ENCODE measurements at places on chromosomes 11 and 22.

- no peak for DNase-seq
These were observed 912.1 kb upstream of the FAT3 start for GRCh38 chr11:91312541-91312940.

DNA sequence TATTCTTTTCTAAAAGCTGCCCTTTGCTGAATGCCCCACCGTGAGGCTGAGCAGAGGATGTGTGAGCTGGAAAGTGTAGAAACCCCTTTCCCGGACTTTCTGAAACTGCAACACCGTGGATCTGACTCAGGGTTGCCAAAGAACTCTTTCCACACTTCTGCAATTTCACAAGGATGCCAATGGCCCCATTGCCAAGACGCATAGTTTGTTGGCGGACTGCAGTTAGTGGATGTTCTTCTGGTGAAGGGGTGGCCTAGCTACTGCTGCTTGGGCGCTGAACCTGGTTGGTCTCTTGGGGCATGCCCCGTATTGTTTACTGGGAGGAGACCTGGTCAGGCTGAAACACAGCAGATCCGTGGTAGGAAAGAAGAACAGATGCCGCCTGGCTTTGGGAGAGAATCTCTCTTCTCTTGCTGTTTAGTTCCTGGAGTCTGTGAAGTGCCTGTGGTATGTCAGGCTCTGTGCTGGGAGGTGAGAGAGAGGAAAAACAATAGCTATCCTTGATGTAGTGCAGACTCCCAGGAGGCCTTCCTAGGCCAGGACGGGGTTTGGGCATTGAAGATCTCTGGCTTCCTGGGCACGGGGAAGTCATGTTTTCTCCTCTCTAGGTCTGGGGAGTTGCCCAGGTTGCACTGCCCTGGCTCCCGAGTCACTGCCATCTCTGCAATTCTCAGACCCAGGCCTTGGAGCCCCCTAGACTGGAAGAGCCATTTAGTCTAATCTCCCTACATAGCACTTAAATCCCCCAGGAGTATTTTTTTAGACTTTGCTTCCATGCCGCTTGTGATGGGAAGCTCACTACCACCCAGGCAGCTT is 26.9 kb downstream of the CD82 start:
- no peak for DNase-seq

GRCh38 chr11:82842019-82842418 is 58.2 kb downstream of the PRCP start:
- no peak for DNase-seq

DNA sequence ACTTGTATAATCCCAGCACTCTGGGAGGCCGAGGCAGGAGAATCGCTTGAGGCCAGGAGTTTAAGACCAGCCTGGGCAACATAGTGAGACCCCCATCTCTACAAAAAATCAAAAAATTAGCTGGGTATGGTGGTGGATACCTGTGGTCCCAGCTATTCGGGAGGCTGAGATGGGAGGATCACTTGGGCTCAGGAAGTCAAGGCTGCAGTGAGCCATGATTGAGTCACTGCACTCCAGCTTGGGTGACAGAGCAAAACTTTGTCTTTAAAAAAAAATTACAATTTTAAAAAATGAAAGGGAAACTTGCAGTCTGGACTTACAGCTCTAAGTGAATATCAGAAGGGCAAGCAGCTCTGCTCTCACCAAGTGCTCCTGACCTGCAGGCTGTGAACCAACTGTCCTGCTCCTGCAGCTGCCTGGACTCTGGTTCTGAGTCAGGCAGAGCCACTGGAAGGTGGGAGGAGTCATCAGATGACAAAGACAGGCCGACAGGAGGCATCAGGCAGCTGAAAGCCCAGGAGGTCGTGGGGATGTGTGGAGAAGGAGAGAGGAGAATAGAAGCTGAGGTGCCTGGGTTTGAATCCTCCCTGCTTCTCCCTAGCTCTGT is 9.6 kb downstream of the SMTNL1 start:
- no peak for DNase-seq

DNA sequence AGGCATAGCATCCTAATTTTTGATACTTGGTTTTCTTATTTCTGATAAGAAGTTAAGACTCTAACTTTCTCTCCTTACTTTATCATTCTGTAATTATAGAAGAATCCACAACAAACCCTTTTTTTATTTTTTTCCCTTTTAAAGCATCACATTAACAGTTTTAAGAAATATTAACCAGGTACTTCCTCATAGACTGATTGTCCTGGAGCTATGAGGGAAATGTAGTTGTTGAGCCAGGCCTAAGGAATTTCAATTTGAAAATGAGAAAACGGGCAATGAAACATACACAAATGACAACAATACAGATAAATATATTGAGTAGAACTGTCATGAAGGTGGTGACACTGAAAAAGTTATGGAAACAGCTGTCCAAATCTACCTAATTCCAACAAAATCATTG is 569.0 kb downstream of the KCNA4 start:
- no peak for DNase-seq

DNA sequence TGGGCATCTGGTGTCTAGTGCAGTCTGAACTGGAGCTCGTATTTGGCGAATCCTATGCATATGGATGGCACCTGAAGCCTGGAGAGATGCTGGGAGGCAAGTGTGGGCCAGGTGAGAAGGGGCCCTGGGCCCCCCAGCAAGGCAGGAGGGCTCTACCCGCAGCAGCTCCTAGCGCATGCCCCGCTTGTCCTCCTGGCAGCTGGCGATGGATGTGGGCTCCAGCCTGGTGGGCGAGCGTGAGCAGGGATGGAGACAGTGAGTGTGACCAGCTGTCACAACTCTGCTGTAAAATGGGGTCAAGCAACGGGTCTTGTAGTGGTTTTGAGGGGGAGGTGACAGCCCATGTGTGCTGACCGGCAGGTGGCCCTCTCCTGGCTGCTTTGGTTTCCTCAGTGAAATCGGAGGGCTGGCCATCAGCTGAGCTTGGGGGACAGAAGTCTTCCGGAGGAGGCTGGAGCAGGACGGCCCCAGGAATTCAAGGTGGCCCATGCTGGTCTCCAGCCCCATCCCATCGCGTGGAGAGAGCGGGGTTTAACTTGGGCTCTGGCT is 12.0 kb downstream of the FRMD8 start:
- no peak for DNase-seq

DNA sequence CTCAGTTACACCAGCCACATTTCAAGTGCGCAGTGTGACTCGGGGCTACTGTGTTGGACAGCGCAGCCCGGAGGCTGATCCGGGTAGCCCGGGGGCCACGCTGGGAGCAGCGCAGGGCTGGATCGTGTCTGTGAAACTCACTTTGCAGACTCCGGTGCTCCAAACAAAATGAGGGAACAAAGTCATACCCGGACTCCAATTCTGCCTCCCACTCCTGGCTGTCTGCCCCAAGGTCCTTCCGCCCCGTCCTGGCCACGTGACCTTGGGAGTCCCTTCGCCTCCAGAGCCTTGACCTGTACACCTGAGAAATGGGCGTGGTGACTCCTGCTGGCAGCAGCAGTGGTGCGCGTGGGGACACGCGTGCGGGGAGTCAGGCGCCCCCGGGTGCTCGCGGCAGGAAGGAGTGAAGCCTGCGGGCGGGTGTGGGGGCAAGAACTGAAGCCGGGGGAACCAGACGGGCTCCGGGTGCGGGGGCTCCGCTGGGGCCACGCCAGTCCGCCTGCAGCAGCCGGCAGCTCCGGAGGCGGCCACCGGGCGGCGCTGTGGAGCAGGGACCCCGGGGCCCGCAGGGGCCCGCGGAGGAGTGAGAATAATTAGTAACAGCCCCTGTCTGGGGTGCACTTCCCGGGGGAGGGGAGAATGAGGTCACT is 42.4 kb downstream of the KCNJ4 start:
- no peak for DNase-seq

- DNase-seq: no peak
These were observed 271.8 kb upstream of the MTNR1B start for GRCh38 chr11:92697461-92698312.

GRCh38 chr11:134342572-134343340 is 11.0 kb downstream of the GLB1L2 start:
- DNase-seq: no peak

GRCh38 chr11:4626207-4627099 is 10.8 kb upstream of the OR51D1 start:
- peak; percentile 48 for DNase-seq

- DNase-seq: no peak
These were observed 15.7 kb upstream of the C11orf58 start for GRCh38 chr11:16722581-16723344.

DNA sequence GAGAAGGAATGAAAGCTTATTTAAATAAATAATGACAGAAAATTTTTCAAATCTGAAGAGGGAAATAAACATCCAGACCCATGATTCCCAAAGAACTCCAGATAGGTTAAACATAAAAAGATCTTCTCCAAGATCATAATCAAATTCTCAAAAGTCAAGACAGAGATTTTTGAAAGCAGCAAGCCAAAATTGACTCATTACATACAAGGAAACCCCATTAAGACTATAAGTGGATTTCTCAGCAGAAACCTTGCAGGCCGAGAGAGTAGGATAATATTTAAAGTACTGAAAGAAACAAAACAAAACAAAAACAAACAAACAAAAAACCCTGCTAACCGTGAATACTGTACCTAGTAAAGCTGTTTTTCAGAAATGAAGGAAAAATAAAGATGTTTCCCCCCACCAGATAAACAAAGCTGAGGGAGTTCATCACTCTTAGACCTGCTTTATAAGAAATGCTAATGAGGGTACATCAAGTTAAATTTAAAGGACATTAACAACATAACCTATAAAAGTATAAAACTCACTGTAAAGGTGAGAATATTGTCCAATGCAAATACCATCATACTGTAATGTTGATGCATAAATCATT is 412.2 kb downstream of the INSC start:
- DNase-seq: no peak

- no peak for DNase-seq
These were observed 7.1 kb downstream of the SNU13 start for GRCh38 chr22:41681616-41682015.

GRCh38 chr22:46328797-46329196 is 6.7 kb upstream of the TRMU start:
- no peak for DNase-seq

GRCh38 chr22:27089264-27089663 is 431.9 kb downstream of the MIAT start:
- no peak for DNase-seq

- DNase-seq: no peak
These were observed 14.3 kb downstream of the OR2AG2 start for GRCh38 chr11:6757373-6757967.

- DNase-seq: no peak
These were observed 103.4 kb downstream of the NAV2 start for GRCh38 chr11:19816040-19816439.

GRCh38 chr11:134350381-134350780 is 18.6 kb downstream of the GLB1L2 start:
- no peak for DNase-seq

DNA sequence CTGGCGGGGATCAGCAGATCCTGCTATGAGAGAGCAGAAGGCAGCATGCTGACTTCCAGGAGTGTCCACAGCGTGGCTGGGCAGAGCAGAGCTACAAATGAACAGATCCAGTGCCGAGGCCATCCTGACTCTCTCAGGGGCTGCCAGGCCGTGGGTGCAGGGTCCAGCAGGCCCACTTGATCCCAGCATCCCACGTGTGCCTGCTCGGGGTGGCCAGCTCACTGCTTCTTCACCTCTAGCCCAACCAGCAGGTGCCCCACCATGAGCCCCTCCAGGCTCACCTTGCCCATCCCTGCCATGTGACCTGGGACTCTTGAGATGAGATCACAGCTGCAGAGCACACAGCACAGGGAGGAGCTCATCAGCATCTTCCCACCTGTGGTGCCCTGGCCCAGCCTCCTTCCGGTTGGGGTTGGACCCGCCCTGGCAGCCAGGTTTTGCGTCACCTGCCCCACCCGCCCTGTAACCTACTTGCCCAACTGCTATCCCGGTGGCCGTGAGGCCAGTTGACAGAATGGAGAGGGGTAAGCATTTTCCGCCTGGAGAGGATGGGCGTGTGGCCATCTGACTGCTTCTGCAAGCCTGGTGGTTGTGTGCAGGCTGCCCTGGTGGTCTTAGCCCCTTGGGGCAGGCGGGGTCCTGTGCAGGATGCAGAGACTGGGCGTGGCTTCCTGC is 11.0 kb downstream of the TANGO2 start:
- DNase-seq: no peak

DNA sequence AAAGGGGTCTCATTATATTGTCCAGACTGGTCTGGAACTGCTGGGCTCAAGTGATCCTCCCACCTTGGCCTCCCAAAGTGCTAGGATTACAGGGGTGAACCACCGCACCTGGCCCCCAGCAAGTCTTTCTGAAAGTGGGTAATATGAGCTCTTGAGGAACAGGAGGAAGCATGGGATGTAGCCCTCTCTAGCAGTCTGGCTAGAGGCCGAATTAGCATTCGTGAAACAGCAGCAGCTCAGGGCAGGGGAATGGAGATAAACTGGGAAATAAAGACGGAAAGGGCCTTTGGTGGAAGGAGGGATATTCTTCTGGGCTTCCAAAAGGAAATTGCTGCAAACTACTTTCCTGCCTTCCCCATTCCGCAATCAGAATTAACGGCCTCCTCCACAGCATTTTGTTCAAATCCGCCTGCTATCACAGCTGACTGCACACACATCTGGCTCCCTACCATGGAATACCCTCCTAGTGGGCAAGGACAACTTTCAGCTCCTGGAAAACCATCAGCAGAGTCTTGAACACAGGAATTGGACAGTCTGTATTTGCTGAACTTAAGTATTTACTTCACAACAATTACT is 44.3 kb downstream of the MICAL3 start:
- DNase-seq: no peak

GRCh38 chr11:106988151-106989077 is 29.9 kb downstream of the GUCY1A2 start:
- DNase-seq: no peak

DNA sequence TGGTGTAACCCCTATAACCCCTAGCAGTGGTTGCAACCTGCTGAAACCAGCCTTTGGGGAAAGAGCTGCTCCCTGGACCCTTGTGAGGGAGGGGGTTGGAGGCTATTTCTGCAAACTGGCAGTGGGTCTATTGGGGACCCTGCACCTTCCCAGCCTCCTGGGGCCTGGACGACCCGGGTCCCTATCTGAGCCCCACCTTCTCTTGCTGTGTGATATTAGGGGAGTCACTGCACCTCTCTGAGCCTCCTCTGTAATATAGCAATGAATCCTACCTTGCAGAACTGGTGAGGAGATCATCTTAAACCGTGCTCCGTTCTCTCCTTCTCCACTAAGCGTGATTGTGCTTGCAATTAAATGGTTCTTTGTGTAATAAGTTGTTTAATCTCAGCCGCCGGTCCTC is 24.0 kb upstream of the MPPED1 start:
- DNase-seq: no peak

DNA sequence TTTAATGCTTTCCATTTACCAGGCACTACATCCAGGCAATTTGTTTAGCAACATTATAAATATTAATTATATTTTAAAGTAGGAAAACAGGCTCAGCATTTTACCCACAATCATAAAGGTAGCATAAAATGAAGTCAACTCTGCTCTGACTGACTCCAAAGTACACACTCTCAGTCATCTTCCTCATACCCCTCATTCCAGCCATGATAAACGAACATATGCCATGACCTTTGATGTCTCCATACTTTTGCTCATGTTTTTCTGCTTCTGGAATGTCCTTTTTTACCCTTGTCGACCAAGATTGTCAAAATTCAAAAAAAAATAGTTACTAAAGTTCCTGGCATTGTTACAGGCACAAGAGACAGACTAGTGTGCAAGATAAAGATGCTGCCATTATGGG is 77.7 kb upstream of the SOX6 start:
- DNase-seq: no peak

GRCh38 chr11:12408156-12408770 is 30.9 kb downstream of the PARVA start:
- no peak for DNase-seq
